Activated CD8-positive, alpha-beta memory T cell treated with anti-CD3 and anti-CD28 coated beads for 4 hours (primary cell): ENCODE measurements at places on chromosomes 5 and 9.

GRCh38 chr5:103120607-103121200 lies 603 bp downstream of the PPIP5K2 start:
- DNase-seq = no peak

- DNase-seq = no peak
Measured at GRCh38 chr9:97695995-97696802, 941 bp downstream of the XPA start.

- DNase-seq = no peak
Measured at GRCh38 chr9:134033516-134034214, 8.4 kb downstream of the BRD3OS start.

DNA sequence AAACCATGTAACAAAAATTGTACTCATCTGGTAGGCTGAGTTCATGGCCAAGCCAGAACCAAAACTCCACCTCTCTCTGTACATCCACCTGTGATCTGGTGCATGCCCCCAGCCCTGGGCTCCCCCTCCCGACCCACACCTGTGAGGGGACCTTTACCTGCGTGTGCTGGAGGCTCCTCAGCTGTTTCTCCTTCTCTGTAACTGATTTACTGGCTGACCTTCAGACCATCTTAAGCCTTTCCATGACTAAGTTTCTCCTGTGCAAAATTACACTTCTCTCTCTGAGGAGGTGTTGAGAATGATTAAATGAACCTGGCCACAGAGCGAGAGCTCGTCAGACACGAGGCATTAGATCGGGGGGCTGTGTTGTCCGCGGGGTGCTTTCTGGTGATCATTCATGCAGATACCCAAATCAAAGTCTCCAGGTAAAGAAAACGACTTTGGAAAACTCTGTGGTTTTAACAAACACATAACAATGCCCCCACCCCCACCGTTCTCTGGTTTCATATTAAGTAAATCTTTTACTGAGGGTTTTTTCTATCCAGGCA lies 136.4 kb downstream of the SEMA5A start:
- DNase-seq = no peak

GRCh38 chr9:132671620-132672412 lies 1.6 kb downstream of the GTF3C4 start:
- no peak for DNase-seq

GRCh38 chr5:119274767-119275130 lies 81.1 kb upstream of the TNFAIP8 start:
- DNase-seq = no peak

DNA sequence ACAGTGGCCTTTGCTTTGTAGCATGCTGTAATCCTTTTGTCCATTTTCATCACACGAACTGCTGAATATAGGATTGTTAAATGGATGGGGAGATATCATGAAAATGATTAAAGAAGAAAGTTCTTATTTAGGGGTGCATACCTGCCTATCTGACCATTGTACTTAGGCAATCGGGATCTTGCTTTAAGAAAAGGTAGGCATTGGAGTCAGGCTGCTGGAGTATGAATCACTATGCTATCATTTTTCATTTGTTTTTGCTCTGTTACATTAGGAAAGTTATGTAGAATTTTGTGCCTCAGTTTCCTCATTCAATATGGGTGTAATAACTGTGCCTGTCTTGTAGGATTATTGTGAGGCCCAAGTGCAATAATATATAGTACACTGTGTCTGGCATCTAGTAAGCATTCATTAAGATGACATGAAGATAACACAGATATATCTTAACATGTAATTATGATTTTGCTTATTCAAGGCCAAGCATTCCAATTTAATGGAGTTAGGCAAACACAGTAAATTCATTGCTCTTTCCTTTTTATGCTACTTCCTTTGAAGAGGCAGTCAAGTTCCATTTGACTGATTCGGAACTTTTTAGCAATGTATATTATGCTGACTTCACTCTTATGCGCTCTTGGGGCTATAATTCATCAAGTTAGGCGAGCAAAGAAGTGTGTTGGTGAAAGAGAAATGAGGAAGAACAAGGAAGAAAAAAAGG lies 109.9 kb upstream of the CDKN2B start:
- DNase-seq = no peak

- DNase-seq = no peak
Measured at GRCh38 chr5:163595932-163596607, 90.7 kb downstream of the MAT2B start.

- DNase-seq = no peak
Measured at GRCh38 chr5:63409737-63410136, 552.5 kb downstream of the HTR1A start.

DNA sequence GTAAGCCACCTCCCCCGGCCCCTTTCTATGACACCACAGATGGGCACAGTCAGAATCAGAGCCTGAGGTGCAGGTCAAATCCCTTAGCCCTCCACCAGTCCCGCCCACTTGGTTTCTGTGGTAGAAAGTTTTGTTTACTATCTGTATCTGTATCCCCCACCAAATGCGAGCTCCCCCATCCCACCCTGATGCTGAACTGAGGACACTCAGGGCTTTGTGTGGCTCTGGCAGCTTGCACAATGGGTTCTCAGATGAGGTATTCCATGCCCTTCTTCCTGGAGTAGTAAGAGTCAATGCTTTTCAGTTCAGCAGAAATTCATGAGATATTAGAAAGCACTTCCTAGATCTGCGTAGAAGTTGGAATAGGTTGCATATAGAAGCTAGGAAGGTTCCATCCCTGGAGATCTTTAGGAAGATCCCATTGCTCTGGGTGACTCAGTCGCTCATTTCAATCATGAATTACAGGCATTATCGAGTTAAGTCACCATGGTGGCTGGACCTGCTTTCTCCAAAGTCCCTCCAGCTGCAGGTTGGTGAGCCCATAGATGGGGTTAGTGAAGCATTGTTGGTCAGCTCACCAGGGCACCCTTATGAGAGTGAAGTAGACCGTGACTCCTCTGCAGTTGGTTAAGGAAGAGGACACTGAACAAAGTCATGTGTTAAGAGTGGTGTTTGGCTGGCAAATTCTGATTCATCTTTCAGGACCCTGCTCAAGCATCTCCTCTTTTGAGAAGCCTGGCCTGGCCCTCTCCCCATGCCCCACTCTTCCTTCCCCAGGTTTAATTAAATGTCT lies 10.6 kb upstream of the KCNIP1 start:
- DNase-seq = no peak

- DNase-seq = no peak
Measured at GRCh38 chr5:10489810-10490426, 48.2 kb downstream of the ROPN1L start.

- no peak for DNase-seq
Measured at GRCh38 chr5:97427235-97427634, 244.2 kb upstream of the RIOK2 start.

DNA sequence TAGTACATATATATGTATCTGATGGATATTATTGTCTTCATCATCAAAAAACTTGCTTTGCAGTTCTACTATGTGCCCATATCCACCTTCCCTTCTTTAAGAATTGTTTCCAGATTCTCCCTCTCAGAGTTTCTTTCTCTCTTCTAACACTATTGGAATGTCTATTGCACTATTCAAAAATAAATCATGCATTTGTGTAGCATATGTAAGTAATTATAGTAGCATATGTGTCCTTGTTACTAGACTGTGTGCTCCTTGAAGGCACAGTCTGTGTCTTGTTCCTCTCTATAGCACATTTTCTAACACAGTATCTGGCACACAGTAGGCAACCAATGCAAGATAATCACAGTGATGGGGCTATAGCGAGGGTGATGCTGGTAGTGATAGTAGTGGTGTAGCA lies 43.4 kb upstream of the TRIM32 start:
- DNase-seq = no peak

DNA sequence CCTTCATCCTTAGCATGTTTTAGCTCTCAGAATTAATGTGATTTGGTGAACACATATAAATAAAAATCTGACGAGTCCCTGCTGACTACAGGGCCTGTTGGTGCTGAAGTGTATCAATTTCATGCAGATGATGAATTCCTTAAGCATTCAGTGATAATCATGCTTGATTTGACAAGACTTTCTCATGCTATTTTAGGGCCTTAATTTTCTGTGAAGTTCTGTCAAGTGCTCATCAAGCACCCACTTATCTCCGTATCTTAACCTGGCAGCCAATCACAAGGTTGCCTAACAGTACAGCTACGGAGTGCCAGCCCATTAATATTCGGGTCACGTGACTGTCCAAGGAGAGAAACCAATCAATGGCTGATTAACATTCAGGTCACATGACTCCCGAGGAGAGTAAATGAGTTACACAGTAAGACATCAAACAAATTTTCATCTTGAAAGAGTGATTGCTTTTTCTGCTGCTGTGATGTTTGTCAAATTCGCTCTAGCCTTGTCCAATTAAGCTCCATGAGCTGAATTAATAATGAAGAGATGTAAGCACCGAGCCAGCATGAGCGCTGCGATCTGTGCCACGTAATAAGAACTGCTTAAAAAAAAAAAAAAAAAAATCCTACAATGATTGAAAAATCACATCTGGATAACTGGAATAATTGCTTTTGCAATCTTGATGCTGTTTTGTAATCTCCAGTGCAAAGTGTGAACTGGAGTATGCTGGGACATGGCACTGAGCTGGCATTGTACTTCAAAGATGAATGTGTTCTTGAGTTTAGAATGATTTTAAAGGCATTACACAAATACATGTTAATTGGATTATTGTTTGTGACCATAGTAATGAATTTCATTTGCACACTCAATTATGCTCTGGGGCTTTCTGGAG lies 104.3 kb upstream of the SPATA31D4 start:
- DNase-seq = no peak

DNA sequence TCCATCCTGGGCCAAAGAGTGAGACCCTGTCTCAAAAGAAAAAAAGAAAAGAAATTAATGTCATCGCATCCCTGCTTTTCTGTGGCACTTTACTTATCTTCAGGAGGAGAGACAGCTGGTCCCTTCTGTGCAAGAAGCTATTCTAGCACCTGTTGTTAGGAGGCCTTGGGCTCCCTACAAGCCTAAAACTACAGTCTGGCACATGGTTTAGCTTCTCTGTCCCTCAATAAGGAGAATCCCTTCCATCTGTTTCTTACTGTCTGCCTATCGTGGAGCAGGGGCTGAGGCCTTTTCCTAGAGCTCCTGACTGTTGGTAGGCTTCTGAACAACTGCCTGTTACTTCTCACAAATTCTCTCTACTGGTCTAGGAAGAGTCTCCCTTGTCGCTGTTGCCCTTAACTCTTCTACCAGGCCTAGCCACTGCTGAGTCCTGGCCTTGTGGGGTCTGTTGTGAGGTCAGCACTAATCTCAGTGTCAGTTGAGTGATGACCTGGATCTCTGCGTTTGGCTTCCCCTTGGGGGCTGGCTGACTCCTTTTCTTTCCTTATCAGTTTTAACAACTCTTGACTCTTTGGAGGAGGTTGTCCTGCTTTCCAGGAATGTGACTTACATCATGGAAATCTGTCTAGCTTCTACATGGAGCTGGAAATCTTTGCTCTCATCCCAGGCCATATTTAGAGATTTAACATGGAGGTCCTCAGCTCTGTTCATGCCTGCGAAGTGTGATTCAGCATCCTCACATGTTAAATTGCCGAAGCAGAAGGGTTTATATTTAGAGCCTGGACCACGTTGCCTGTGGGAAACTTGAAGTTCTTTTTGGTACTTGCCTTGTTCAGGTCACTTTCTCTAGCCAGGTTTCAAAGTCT lies 5.7 kb upstream of the GARNL3 start:
- DNase-seq = no peak

DNA sequence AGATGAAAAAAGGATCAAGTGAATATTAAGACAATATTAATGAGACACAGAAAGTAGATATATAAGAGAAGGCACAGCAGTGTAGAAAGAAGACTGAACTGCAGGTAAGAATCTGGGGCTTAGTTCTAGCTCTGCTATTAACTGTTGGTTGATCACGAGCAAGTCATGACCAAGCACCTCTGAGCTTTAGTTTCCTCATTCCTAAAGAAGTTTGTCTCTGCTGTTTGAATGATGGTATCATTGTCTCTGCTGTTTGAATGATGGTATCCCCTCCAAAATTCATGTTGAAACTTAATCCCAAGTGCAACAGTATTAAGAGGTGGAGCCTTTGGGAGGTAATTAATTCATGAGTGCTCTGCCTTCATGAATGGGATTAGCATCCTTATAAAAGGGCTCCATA lies 2.5 kb upstream of the NME5 start:
- DNase-seq = no peak

- DNase-seq = no peak
Measured at GRCh38 chr9:81656004-81656403, 33.3 kb downstream of the TLE1 start.

GRCh38 chr5:91244380-91245073 lies 138.6 kb downstream of the ARRDC3 start:
- no peak for DNase-seq

DNA sequence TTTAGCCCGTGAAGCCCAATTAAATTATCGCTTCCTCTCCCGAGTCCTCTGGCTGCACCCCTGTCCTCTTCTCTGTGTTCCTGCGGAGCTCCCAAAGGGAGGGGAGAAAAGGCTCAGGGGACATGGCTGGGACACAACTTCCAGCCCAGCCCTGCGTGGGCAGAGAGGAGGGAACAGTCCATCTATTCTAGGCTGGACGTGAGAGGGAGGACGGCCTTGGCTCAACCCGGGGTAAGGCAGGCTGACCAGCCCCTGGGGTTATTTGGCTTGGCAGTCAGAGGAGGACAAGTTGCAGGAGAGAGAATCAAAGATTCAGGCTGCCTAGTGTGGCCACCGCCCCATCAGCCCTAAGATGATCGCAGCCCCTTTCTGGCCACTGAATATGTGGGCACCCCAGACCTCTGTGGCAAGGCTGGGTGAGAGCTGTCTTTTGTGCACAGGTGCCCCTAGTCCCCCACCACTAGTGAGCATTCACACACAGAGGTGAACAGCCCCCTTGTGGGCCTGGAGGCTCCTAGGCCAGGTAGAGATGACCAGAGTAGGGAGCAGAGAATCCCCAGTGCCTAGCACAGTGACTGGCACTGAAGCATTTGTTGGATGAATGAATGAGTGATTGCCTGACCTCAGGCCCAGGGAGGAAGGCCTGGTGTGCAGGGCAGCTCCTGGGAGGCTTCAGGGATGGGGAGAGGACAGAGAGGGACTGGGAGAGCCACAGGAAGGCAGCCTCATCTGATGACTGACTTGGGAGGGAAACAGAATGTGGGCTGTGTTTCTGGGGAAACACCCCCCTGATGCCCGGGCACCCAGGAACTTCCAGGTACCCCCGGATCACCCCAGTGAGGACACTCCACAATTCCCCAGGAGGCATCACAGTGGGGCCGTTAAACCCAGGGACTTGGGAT lies 133.9 kb downstream of the C9orf50 start:
- DNase-seq = no peak

- DNase-seq = no peak
Measured at GRCh38 chr5:71695595-71695994, 23.5 kb upstream of the CARTPT start.

DNA sequence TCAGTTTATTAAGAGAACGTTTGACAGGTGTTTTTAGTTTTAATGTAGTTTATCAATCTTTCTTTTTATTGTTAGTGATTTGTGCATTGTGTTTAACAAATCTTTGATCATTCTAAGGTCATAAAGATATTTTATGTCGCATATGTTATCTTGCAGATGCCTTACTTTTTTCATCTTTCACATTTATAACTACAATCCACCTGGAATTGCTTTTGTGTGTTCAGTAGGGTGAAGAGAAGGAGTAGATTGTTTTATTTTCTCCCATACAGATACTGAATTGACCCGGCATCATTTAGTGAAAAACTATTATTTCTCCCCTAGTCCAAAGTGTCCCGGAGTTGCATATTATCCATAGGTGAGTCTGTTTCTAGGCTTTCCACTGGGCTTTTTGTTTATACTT lies 179.4 kb upstream of the RGMB start:
- no peak for DNase-seq
